ENCODE measurements at places on chromosomes 7 and 10.

- DNase-seq: no peak
These were observed 588 bp upstream of the PAOX start for GRCh38 chr10:133378251-133379096.

DNA sequence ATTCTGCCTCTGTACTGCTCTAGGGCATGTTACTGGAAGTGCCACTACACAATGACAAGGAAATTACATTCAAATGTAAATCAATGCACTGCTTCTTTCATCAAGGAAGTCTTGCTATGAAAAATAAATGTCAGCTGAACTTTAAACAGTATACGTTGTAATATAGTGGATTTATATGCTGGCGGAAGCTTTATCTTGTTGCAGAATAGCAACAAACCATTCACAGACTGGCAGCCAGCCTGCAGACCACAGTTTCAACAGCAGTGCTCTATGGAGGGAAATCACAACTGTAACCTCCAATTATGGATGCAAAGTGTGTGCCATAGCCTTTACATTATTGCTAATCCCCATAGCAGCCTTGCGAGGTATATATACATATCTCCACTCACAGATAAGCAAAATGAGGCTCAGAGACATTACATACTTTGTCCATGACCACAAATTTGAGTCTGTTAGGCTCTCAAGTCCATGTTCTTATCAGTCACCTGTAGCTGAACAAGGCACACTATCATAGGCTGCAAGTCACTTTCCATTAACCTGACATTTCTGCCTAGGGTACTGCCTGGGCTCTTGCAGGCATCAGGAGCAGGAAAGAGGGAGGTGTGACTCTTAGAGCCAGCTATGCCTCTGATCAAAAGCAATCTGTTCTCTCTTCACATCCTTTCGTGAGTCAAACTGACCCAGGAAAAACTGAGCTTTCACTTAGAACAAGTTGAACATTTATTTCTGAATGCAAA lies 22.6 kb downstream of the COL28A1 start:
- no peak for DNase-seq

DNA sequence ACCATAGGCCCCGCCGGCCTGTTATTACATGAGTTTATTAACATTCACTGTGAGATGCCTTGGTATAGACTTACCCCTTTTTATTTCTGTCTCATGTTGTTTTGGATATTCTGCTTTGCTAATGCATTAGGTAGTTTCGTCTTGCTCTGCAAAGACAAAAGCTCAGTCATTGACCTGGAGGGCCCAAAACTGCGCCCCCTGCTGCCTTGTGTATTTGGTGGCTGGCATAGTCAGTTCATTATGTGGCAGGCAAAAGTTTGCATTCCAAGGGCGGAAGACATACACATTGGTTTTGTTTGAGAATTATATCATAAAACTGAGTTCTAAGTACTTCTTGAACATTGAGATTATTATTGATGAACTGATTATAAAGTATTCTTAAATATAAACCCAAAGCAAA lies 372.5 kb downstream of the SDK1 start:
- no peak for DNase-seq

GRCh38 chr10:72013202-72013945 lies 49.2 kb downstream of the CHST3 start:
- DNase-seq: no peak

GRCh38 chr10:67280405-67280804 lies 354.6 kb downstream of the LRRTM3 start:
- no peak for DNase-seq

DNA sequence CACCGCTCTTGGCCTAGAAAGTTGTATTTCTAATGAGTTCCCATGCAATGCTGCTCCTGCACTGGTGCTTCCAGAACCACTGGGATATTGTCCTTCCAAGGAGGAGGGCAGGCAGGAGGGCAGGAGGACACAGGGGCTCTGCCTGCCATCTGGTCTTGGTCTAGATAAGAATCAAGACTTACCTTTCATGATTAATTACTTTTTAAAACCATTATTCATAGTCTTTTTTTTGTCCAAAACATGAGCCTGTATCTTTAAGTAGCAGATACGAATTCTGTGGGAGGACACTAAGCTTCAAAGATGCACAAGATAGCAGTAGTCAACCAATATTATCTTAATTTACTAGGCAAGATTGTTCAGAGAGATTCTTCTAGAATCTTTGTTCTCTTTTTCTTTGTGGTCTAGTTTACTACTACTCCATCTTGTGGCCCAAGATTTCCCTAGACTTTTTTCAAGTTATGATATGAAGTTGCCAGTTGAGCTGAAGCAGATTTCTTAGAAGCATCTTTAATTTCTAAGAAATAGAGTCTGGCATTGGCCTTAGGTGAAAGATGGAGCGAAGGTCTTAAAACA lies 57.6 kb downstream of the RBM33 start:
- DNase-seq: no peak

DNA sequence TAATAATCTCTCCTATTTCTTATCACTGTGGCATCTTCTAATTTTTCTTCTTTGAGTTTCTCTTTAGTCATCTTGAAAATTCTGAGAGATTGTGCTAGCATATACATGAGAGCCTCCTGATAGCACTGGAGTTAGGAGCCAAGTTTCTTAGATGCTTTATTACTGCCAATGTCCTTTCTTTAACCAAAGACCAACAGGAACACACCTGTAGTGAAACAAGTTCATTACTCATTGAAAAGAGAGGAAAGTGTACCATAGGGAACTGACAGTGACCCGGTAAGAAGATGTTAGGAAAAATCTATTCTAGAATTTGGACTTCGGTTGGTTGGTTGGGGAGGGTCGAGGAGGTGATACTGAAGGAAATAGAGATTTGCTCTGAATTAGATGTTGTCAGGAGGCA lies 27.1 kb upstream of the CD36 start:
- DNase-seq: no peak

Data from GM18507 (cell line).